ENCODE measurements at places on chromosomes 4 and X.
A peak's percentile ranks its signal among the peaks of the same experiment; 100 is the strongest.

- peak; percentile 85 for DNase-seq
These were observed 44.9 kb downstream of the ZBTB49 start for GRCh38 chr4:4334798-4335520.

DNA sequence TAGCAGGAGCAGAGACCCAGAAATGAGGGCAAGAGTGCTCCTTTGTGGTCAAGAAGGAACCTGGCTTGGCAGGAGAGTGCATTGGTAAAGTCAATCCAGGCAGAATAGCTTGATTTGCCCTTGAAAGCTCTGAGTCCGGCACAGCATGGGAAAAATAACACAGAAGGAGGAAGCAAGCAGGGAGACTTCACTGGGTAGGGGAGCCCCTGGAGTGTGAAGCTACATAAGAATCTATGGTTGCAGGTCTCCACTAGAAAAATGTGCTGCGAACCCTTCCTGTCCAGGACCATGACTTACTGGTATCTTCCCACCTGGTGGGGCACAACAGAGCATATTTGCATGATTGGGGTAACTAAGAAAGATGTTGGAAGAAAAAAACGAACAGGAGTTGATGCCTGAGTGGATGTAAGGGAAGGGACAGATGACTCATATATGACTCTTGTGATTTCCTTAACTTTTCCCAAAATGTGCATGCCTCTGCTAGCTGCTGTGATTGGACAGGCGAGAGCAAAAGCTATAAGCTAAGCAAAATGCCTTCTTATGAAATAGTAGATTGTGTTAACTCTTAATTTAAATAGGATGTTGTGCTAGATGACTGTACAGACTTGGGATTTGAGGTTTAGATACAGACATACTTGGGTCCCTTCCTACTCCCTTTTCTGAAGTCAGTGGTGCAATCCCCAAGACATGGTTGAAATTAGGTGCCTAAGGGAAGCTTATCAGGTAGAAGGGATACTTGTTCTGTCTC lies 3.3 kb downstream of the IL13RA1 start:
- no peak for DNase-seq

GRCh38 chr4:85393201-85393600 lies 81.7 kb upstream of the ARHGAP24 start:
- DNase-seq = no peak

GRCh38 chr4:186021461-186022167 lies 47.3 kb upstream of the TLR3 start:
- DNase-seq = peak; percentile 94

Data from brain (organoid and tissue), 16 donors.